ENCODE measurements at places on chromosomes 2 and 18. TPM values are rescaled to one million over a fixed set of nuclear protein-coding genes. Genes with fewer than 3 reads are reported as not detected.

The CXCR2 gene
- not detected for total RNA-seq

The MAPRE3 gene
- 12.3 TPM for total RNA-seq

The ZC3H6 gene
- 0.47 TPM for total RNA-seq

The DUSP19 gene
- total RNA-seq = 0.70 TPM

The RGPD3 gene
- 0.10 TPM for total RNA-seq

The LOXL3 gene
- total RNA-seq = 0.23 TPM

The ASPRV1 gene
- 0.29 TPM for total RNA-seq

The C2orf72 gene
- 6.1 TPM for total RNA-seq

The NT5DC4 gene
- total RNA-seq = not detected

The AP1S3 gene
- total RNA-seq = 29.0 TPM

The OR6B2 gene
- total RNA-seq = not detected

The POTEJ gene
- not detected for total RNA-seq

The AKAIN1 gene
- not detected for total RNA-seq

The MREG gene
- 5.7 TPM for total RNA-seq

The CAD gene
- total RNA-seq = 66.0 TPM

The ATL2 gene
- 53.5 TPM for total RNA-seq

The DSEL gene
- total RNA-seq = 0.29 TPM

The RGPD4 gene
- total RNA-seq = 0.08 TPM

The SPATA3 gene
- total RNA-seq = not detected

The ZNF396 gene
- 0.64 TPM for total RNA-seq

The ANKRD53 gene
- not detected for total RNA-seq

The UXS1 gene
- 47.5 TPM for total RNA-seq

The KCNG2 gene
- total RNA-seq = not detected

The ACVR1C gene
- total RNA-seq = 0.06 TPM

The PPP3R1 gene
- total RNA-seq = 67.0 TPM

The KCNK3 gene
- 1.7 TPM for total RNA-seq

The IL36A gene
- total RNA-seq = not detected

The DPP4 gene
- total RNA-seq = 0.69 TPM

The ZBTB7C gene
- 0.05 TPM for total RNA-seq

The DNAH6 gene
- total RNA-seq = 0.11 TPM

The PTMA gene
- 1,951 TPM for total RNA-seq

The EGR4 gene
- total RNA-seq = 0.34 TPM

The IL1RN gene
- 0.14 TPM for total RNA-seq

The PLCD4 gene
- 0.71 TPM for total RNA-seq

The RNF181 gene
- 185 TPM for total RNA-seq

The NDC80 gene
- 14.2 TPM for total RNA-seq

The SPDYA gene
- 0.14 TPM for total RNA-seq

The SLC19A3 gene
- 3.1 TPM for total RNA-seq

The MFSD6 gene
- 23.1 TPM for total RNA-seq

Measured in A549 treated with RU486 at 1 μM for 4 hours (cell line).